ENCODE measurements at places on chromosomes 2 and 18. TPM values are rescaled to one million over a fixed set of nuclear protein-coding genes. Genes with fewer than 3 reads are reported as not detected.

GRCh38 chr2:36389091-36389564, 33.5 kb downstream of the CRIM1 start:
- DNase-seq, result peak; percentile 38

The GALNT5 gene
- 114 TPM for total RNA-seq

DNA sequence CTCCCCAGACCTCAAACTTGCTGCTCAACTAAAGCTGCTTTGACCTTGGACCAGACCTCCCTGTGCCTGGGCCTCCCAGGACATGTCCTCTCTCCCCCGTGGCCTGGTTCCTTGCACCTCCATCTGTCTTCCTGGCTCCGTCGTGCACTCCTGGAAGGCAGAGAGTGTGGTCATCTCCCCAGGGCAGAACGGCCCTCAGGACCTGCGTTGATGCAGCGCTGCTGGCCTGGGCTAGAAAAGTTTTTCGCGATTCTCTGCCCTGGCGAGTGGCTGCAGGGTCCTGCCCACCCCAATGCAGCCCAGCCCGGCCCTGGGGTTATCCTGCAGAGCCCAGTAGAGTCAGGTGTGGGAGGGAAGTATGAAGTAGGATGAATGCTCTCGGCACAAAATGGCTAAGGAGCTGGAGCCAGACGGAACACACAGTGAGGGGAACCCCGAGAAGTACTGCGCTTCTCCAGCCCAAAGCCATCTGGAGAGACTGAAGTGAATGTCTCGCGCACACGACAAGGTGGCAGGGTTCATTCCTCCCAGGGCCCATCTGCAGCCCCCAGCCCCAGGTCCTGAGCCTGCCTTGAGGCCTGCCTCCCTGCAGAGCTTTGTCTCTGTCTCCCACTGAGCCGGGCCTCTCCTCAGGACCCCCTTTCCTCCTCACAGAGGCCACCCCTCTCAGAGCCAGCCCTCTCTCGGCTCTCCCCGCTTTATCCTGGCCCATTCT, 41.7 kb downstream of the ATOH8 start:
- DNase-seq, result no peak

GRCh38 chr2:86021396-86022378, 84.0 kb downstream of the POLR1A start:
- peak; percentile 15 for DNase-seq

DNA sequence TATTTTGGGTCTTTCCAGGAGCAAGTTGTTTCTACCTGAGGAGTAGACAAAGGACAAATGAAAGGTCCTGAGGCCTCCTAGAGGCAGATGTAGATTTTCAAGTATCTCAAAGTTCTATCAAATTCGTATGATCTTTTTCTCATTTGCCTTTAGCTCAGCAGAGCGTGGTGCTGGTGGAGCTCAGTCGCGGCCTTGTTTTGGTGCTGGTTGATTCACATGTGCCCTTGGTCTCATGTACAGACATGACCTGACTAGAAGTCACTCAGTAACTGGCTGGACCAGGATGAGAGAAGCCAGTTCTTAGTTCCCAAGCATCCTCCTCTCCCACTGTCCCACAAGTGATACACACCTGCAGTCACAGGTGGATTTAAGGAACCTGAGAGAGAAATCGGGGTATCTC, 264.0 kb downstream of the PRKCE start:
- no peak for DNase-seq

- DNase-seq, result peak; percentile 33
Observed at GRCh38 chr18:39806525-39806924, 2148.5 kb upstream of the PIK3C3 start.

GRCh38 chr2:73163483-73164367, 38.6 kb upstream of the NOTO start:
- peak; percentile 79 for DNase-seq

GRCh38 chr2:104033399-104033798, 820.5 kb upstream of the POU3F3 start:
- DNase-seq, result peak; percentile 2

GRCh38 chr2:72793798-72794440, 31.9 kb downstream of the EXOC6B start:
- peak; percentile 50 for DNase-seq

DNA sequence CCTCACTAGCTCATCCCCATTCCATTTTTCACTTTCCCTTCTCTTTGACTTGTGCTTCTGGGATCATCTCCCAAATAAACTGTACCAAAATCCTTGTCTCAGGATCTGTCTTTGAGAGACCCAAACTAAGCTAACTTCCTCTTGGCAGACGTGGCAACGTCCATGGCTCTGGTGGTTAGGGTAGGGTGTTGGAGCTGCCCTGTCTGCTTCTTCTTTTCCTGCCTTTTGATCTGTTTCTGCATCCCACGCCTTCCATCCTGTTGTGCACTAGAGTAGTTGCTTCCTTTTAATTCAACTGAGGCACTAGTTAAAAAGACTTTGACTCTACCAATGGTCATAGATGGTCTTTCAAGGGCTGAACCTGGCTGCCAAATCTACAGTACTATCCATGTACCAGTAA, 5.5 kb upstream of the MAP4K4 start:
- no peak for DNase-seq

DNA sequence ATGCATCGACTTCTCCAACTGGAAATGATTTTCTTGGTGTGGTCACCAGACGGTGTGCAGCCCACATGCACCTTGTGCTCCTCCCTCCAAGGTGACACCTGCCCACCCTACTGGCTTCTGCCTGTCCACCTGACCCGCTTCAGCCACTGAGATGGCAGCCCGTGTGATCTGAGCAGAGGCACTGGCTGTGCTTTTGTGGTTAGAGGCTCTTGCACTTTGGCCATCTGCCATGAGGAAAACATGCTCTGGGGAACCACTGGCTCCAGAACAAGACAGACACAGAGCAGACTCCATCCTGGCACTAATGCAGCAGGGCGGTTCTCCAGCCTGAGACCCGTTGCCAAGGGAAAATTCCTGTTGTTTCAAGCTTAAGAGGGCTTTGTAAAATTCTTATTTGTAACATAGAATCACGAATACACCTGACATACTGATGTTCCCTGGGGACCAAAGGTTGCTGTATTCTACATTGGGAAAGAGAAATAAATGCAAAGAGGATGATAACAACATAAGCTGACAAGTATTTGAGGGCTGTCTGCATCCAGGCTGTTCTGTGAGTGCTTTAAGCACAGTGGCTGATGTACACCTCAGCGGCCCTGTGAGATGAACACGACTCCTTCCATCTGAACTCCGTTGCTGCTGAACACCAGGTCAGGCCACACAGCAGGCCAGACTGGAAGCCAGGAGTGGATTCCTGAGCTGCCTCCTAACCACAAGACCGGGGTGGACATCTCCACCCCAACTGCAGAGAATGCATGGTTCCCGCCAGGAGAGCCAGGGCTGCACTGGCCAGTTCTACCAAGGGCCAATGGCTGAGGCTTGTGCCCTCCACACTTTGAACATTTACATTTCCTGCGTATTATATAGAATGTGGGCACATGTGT, 820.4 kb downstream of the GALR1 start:
- DNase-seq, result no peak

The DSC3 gene
- not detected for total RNA-seq

GRCh38 chr2:159912580-159912979, 114.6 kb upstream of the CD302 start:
- no peak for DNase-seq

The NT5DC4 gene
- not detected for total RNA-seq

- no peak for DNase-seq
Observed at GRCh38 chr2:180246268-180246667, 239.2 kb upstream of the CWC22 start.

- DNase-seq, result no peak
Observed at GRCh38 chr2:233063269-233063975, 3.3 kb downstream of the INPP5D start.

GRCh38 chr2:43402002-43402401, 175.6 kb upstream of the ZFP36L2 start:
- no peak for DNase-seq

The CRACDL gene
- not detected for total RNA-seq

The CXCR2 gene
- total RNA-seq, result not detected

The RTN4 gene
- total RNA-seq, result 425 TPM

DNA sequence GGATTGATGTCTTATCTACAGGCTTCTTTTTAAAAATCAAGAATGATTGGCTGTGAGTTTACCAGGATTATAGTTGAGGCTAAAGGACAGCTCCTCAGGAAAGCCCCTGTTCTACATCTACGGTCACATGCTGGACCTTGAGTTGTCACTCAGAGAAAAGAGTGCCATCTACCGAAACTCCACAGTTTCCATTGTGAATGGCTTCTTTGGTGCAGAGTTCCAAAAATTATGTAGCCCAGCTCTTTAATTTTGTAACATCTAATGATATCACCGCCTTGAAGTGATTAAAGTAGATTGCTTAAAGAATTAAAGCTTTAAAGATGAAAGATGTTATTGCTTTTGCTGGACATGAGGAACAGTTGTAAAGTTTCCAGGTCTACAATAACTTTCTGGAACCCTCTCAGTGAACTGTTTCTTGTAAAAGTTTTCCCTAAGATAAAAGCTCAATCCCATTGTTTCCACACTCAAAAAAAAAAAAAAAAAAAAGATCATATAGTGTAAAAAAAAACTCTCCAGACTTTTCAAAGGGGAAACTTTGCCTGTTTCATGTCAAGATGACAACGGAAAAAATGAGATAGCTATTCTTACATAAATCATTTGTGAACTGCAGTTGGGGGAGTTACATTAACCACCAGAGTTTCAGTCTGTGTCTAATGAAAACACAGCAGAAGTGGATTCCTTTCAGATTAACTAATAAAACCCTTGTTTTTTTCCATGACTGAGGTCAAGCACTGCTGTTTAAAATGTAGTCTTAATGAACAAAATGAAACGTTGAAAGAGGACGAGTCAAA, 4.3 kb downstream of the COL3A1 start:
- peak; percentile 83 for DNase-seq

DNA sequence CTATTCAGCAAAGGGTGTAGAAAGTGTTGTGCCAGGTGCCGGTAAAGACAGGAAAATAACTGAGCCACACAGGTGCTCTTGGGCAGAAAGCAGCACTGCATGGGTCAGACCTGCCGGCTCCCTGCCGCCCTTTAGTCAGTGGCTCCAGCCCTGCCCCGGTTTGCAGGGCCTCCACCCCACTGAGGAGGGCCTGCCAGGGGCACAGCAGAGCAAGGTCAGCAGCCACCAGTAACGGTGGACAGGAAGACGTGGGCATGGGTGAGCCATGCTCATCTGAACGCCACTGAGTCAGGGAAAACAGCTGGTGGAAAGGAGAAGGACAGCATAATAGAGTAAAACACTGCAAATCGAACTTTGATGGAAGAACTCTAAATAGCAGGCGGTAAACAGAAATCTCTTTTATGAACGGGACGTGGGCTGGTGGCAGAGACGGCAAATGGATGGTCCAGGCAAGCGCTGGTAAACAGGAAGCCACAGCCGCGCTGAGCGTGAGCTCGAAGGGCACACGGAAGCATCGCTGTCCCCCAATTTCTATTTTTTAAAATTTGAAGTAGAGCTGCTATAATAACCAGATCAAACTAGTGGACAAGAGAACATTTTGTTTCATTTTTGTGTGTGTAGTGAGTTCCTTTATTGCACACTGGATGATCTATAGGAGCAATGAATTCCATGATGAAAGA, 141.8 kb upstream of the ALKAL2 start:
- no peak for DNase-seq

- no peak for DNase-seq
Observed at GRCh38 chr2:38483776-38484501, 106.9 kb upstream of the ATL2 start.

- no peak for DNase-seq
Observed at GRCh38 chr18:53605198-53605597, 619.3 kb downstream of the MBD2 start.

GRCh38 chr2:67456428-67456827, 59.3 kb downstream of the ETAA1 start:
- DNase-seq, result no peak

DNA sequence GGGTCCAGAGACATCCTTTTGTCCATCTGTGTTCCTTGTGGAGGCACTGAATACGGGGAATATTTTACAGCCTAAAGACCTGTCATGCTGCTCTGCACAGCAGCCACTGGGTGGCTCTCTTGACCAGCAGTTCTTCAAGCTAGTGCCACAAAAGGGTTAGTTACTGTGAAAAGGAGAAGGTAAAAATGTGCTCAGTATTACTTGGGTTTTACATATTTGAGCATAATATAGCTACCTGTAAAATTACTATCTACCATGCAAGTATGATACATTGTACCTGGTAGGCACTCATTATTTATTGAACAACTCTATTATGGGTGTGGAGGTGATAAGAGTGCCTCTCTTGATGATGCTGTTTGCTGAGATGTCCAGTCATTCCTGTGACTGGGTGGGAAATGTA, 23.6 kb downstream of the FZD5 start:
- DNase-seq, result peak; percentile 85

DNA sequence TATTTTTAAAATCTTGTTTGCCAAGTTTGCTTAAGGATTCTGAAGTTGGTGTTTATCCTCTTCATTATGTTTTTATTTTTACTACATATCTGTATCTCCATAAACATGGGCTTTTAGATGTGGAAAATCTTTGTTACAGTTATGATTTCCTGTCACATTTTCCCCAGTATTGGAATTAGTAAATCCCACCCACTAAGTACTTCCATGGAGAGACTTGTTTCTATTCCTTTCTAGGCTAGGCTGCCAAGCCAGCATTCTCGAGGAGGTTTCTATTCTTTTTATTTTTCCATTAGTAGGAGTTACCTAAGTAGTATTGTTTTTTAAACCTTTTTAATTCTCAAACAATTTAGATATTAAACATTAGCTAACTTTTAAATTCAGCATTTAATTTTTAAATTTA, 22.1 kb downstream of the PKP4 start:
- no peak for DNase-seq

GRCh38 chr2:8548065-8548618, 133.7 kb upstream of the ID2 start:
- DNase-seq, result no peak

GRCh38 chr2:240189686-240190085, 49.2 kb upstream of the OTOS start:
- DNase-seq, result no peak

DNA sequence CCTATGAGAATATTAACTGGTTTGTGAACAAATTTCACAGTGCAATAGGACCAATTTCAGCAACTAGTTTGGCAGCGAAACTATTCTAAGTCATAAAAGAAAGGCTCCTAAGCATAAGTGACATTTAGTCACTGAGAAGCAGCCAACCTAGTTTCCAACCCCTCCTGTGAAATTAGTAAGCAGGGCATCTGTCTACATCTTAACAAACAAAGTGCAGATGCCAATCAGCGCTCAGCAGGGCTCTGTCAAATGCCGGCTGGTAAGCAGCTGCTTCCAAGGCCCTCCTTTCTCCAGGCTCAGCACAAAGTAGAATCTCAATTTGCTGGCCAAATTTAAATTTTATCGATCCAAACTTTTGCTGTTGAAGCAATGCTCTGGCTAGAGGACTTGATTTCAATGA, 124.7 kb downstream of the ICOS start:
- DNase-seq, result no peak
